CD14-positive monocyte (primary cell): ENCODE measurements at places on chromosomes 3 and 15. TPM values are rescaled to one million over a fixed set of nuclear protein-coding genes. Genes with fewer than 3 reads are reported as not detected.

Gene SKOR1
- not detected for polyA plus RNA-seq

Gene CCDC54
- not detected for polyA plus RNA-seq

Gene VIPR1
- 64.5 and 80.9 TPM in 2 replicates for polyA plus RNA-seq

Gene SLC6A1
- polyA plus RNA-seq, result not detected

Gene CA12
- not detected for polyA plus RNA-seq

Gene CHRNA7
- polyA plus RNA-seq, result 2.6 TPM

Gene DYNLT2B
- polyA plus RNA-seq, result 2.5 TPM

Gene ROPN1B
- polyA plus RNA-seq, result not detected

Gene TMEM212
- polyA plus RNA-seq, result not detected

Gene CIDEC
- not detected for polyA plus RNA-seq

Gene TUSC7
- not detected for polyA plus RNA-seq

Gene C3orf33
- polyA plus RNA-seq, result 0.97 TPM

Gene PYGO1
- not detected for polyA plus RNA-seq

Gene AGBL1
- polyA plus RNA-seq, result not detected

Gene TLR9
- polyA plus RNA-seq, result not detected

Gene FANCD2OS
- polyA plus RNA-seq, result not detected

Gene RHOA
- polyA plus RNA-seq, result 1,306 TPM

Gene CD47
- polyA plus RNA-seq, result 173 TPM

Gene GOLGA8R
- polyA plus RNA-seq, result not detected

Gene ACP3
- polyA plus RNA-seq, result 25.4 and 44.0 TPM in 2 replicates

Gene CPEB1
- polyA plus RNA-seq, result not detected

Gene TERC
- polyA plus RNA-seq, result 0.33 and 0.90 TPM in 2 replicates

Gene SEMA6D
- not detected in 2 replicates for polyA plus RNA-seq

Gene ZNF660
- polyA plus RNA-seq, result 0.06 and 0.17 TPM in 2 replicates

Gene ARRDC4
- 19.9 and 40.5 TPM in 2 replicates for polyA plus RNA-seq

Gene IGF2BP2
- polyA plus RNA-seq, result 1.00 TPM

Gene TRIP4
- 35.6 TPM for polyA plus RNA-seq

Gene PPIP5K1
- 0.95 TPM for polyA plus RNA-seq

Gene CRABP1
- polyA plus RNA-seq, result not detected

Gene BFSP2
- polyA plus RNA-seq, result not detected

Gene SLC7A14
- polyA plus RNA-seq, result not detected in 2 replicates

Gene PLA2G4E
- not detected for polyA plus RNA-seq

Gene ALPK3
- 0.04 and 0.12 TPM in 2 replicates for polyA plus RNA-seq

Gene ADGRG7
- polyA plus RNA-seq, result not detected

Gene PROS1
- 0.85 TPM for polyA plus RNA-seq
